Caki2 (cell line): ENCODE measurements at places on chromosomes 3 and 15. TPM values are rescaled to one million over a fixed set of nuclear protein-coding genes. Genes with fewer than 3 reads are reported as not detected.

The PAQR9 gene
- 0.03 TPM in 1 of 2 replicates, not detected in the other for total RNA-seq

The SEMA6D gene
- 0.14 TPM in 1 of 2 replicates, not detected in the other for total RNA-seq

- DNase-seq = no peak
Observed at GRCh38 chr3:157384031-157384430, 52.6 kb upstream of the PTX3 start.

DNA sequence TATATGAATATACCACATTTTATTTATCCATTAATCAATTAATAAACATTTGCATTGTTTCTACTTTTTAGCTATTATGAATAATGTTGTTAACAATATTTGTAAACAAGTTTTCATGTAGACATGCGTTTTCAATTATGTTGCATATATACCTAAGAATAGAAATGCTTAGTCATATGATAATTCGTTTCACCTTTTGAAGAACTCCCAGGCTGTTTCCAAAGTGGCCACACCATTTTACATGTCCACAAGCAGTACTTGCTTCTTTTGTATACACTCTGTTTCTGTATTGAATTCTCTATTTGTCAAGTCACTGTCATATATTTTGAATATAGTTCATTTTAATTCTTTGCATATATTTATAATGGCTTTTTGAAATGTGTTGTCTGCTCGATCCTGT, 206.9 kb upstream of the ZBTB20 start:
- DNase-seq = no peak
